ENCODE measurements at places on chromosomes 3 and 15.

GRCh38 chr3:102926618-102927017 is 491.8 kb downstream of the ZPLD1 start:
- DNase-seq: no peak

DNA sequence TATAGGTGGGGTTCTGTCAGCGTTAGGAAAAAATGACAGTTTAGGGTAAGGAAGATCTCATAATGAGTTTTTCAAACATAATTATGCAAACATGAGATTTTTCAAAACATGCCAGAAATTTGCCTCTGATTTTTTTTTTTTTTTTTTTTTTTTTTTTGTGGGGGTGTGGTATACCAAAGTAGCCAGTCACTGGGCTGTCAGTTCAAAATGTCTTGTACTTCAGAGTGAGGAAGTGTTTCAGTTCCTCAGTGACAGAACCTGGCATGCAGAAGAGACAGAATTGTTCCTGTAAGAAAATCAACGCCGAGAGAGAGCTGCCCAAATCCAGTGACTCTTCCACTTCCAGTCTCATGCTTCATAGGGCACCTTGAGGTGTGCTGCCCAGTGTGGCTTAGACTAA is 9.7 kb downstream of the NCBP2 start:
- no peak for DNase-seq

DNA sequence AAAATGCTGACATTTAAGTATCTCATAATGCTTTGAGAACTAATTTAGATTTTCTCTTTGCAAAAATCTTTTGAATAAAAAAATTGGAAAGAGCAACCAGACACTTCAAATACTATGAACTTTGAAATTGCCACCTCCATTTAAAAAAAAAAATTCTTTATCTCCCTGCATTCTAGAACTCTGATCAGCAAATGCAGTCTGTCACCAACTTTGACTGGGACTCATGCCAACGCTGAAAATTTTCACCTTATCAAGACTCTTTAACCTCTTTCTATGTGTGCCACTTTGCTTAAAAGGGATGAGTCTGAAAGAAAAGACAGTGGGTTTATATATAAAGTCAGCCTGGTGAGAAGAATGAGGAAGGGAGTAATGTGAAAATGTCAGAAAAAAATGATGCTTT is 191.2 kb upstream of the ARPP21 start:
- DNase-seq: no peak

DNA sequence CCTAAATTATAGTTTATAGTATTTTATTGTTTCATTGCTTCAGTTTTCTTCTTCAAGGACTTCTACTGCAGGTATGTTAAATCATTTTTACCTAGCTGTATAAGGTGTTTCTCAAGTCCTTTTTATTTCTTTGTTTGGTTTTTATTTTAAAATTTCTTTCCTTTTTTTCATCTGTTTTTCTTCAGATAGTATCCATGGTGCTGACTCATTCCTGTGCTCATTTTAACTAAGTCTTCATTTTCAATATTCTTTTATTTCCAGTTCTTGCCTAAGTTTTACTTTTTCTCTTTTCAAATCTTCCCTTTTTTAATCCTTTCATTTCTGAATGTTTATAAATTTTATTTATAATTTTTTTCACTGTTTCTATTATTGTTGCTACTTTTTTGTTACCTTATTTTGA is 42.3 kb upstream of the STIMATE start:
- DNase-seq: no peak

GRCh38 chr3:136075811-136076210 is 110.3 kb downstream of the PPP2R3A start:
- no peak for DNase-seq

- DNase-seq: no peak
Observed at GRCh38 chr3:88997260-88997659, 110.2 kb upstream of the EPHA3 start.

GRCh38 chr3:47440131-47440530 is 35.6 kb downstream of the SCAP start:
- DNase-seq: peak; percentile 86
